ENCODE measurements at places on chromosomes 12 and 14.

DNA sequence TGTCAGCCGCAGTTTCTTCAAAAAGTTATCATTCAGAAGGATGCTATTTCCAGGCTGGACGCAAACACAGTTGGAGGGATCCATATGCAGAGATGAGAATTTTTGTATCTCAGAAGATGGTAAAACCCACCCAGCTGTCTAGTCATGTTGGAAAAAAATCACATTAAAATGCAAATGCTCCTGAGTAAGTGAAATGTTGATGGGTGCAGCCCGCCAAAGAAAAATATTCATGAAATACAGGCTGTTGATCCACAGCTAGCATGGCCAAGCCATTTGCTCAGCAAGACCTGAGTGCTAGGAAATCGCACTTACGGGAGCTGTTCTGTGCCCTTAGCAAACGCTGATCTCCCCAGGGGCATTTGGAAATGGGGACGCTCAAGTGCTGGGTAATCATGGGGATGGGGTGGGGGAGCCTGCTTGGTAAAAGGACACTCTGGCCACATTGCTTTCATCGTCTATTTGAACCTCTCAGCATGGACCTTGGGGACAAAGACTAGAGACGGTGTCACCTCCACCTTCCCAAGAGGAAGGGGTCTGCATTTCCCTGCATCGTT, 25.7 kb downstream of the TUNAR start:
- no peak for DNase-seq

GRCh38 chr12:6961695-6962284, 8.7 kb downstream of the PHB2 start:
- peak; percentile 77 for DNase-seq

- DNase-seq, result no peak
These were observed 209.7 kb downstream of the SLC15A4 start for GRCh38 chr12:128613837-128614590.

GRCh38 chr14:104115131-104115600, 23.2 kb upstream of the KIF26A start:
- no peak for DNase-seq

- no peak for DNase-seq
These were observed 58.1 kb downstream of the HSP90AA1 start for GRCh38 chr14:102028733-102029132.

- peak; percentile 38 for DNase-seq
These were observed 120.4 kb upstream of the LRIG3 start for GRCh38 chr12:59040656-59041055.

All from kidney capillary endothelial cell (primary cell).